ENCODE measurements at places on chromosomes 2 and 18. TPM values are rescaled to one million over a fixed set of nuclear protein-coding genes. Genes with fewer than 3 reads are reported as not detected.

DNA sequence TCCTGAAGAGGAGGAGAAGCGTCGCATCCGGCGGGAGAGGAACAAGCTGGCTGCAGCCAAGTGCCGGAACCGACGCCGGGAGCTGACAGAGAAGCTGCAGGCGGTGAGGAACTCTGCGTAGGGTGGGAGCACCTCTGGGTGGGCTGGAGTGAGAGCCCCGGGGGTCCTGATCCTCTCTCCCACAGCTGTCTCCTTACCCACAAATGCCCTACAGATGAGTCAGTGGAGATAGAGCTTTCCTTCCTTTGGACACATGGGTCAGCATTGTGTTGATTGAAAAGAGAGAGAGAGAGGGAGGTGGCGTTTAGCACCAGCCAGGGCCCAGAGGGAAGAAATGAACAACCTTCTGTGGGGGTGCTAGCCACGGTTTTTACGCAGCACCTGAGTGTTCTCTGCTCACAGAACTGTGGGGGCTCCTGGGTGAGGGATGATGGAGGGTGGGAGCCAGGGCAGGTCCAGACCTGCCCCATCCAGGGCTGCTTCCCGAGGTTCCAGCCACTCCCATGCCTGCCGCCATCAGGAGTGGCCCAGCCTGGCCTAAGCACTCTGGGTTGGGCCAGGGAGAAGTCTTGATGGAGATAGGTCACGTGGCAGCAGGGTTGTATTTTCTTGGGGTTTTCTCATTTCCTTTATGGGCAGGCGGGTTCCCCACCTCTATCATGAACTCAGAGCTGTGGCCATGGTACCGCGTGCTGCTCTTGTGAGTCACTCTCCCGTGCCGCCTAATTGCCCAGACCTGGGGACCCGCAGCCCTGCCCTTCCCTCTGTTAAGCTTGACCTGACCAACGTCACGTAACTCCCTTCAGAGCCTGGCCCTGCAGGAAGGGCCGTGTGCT, 16.3 kb downstream of the FOSL2 start:
- H3K4me3 ChIP-seq: no peak overlapping the region
- H3K4me1 ChIP-seq: no peaks in the 10 kb centered on the region
- no peak overlapping the region for H3K27ac ChIP-seq
- no peak for DNase-seq
- H3K36me3 ChIP-seq: peaks cover 53% of the 10 kb centered on the region

GRCh38 chr2:56892382-56892781, 708.6 kb downstream of the CCDC85A start:
- no peaks in the 10 kb centered on the region for H3K4me1 ChIP-seq
- no peak overlapping the region for H3K4me3 ChIP-seq
- H3K27me3 ChIP-seq: peaks cover 1% of the 10 kb centered on the region
- H3K36me3 ChIP-seq: no peaks in the 10 kb centered on the region
- H3K27ac ChIP-seq: no peak overlapping the region

- no peak overlapping the region for H3K4me3 ChIP-seq
- no peak for DNase-seq
- H3K4me1 ChIP-seq: peaks cover 2% of the 10 kb centered on the region
- peaks cover 4% of the 10 kb centered on the region for H3K27me3 ChIP-seq
- H3K27ac ChIP-seq: no peak overlapping the region
These were observed 179.3 kb upstream of the LHCGR start for GRCh38 chr2:48934807-48935206.

GRCh38 chr2:99910902-99911301, 231.5 kb downstream of the AFF3 start:
- no peak overlapping the region for H3K27ac ChIP-seq
- H3K27me3 ChIP-seq: peaks cover 14% of the 10 kb centered on the region
- H3K4me3 ChIP-seq: no peak overlapping the region

DNA sequence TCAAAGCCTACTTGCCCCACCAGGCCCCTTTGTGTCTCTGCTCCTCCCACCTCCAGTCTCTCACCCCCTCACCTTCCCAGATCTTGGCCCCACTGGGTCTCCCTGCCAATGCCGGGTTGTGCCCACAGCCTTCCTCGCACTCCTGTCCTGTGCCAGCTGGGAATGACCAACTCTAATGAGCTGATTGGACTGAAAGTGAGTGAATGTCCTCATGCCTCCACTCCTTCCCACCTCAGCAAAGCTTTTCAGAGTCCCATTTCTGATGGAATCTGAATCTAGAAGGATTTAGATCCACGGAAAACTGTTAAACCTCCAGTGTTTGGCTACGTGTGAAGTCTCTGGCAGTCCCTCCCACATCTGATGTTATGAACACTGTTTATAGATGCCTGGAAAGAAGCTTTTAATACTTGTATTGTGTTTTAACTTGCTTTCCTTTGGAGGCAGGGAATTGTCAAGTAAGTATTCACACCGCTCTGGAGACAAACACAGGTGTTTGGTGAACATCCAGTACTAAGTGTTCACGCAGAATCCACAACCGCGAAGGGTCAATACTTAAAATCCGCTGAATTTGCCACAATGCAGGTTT, 103.9 kb downstream of the RTN4 start:
- H3K4me3 ChIP-seq: no peak overlapping the region
- no peaks in the 10 kb centered on the region for H3K4me1 ChIP-seq
- H3K27me3 ChIP-seq: no peaks in the 10 kb centered on the region
- no peak for DNase-seq
- H3K36me3 ChIP-seq: no peaks in the 10 kb centered on the region

GRCh38 chr2:156366753-156367152, 34.2 kb upstream of the NR4A2 start:
- no peak overlapping the region for H3K27ac ChIP-seq
- H3K27me3 ChIP-seq: no peaks in the 10 kb centered on the region

DNA sequence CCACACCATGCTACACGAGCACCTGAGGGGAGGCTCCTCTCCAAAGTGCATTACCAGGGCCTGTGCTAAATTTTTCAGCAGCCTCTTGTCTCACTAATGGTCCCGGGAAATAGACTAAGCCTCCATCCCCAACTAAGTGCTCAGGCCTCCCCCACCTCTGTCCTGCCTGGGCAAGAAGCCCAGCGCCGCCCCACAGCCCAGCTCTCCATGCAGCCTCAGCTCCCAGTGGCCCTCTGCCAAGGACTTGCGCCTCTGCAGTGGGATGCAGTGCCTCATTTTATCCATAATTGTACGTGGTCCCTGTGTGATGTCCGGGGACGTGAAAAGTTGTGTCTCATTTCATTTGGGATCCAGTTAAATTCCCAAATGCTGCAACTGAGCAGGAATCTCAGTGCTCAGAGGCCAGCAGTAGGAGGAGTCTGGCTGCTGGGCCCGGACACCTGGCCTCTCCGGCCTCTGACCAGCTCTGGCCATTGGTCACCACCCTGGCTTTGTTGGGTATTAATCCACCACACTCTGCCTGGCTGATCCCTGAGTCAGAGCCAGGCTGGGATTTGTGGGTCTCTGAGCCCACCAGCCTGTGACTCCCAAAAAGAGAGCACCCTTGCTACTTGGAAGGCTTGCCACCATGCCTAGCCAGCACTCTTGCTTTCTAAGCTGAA, 11.4 kb upstream of the STEAP3 start:
- peaks cover 37% of the 10 kb centered on the region for H3K27me3 ChIP-seq
- H3K27ac ChIP-seq: no peak overlapping the region
- H3K36me3 ChIP-seq: no peaks in the 10 kb centered on the region
- no peak overlapping the region for H3K4me3 ChIP-seq
- no peaks in the 10 kb centered on the region for H3K4me1 ChIP-seq

DNA sequence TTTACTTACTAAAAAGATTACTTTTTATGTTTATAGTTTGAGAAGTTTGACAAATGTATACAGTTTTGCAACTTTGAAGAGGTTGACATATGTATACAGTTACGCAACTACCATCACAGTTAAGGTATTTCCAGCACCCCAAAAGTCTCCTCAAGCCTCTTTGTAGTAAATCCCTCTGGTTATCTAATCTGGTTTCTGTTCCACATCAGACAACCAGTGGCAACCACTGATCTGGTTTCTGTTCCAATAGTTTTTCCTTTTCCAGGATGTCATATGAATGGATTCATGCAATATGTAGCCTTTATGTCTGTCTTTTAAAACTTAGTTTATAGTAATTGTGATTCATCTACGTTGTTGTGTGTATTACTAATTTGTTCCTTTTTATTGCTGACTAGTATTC, 23.5 kb downstream of the IFIH1 start:
- no peak overlapping the region for H3K27ac ChIP-seq
- DNase-seq: no peak
- no peaks in the 10 kb centered on the region for H3K27me3 ChIP-seq
- H3K4me3 ChIP-seq: no peak overlapping the region
- peaks cover 3% of the 10 kb centered on the region for H3K4me1 ChIP-seq

IER3IP1 gene
- 11.0 TPM for total RNA-seq

TUBB8B gene
- 0.31 TPM for total RNA-seq

C2orf76 gene
- 8.4 TPM for total RNA-seq

ARL4C gene
- 20.7 TPM for total RNA-seq

SERTAD2 gene
- 42.2 TPM for total RNA-seq

GPAT2 gene
- not detected for total RNA-seq
